ENCODE measurements at places on chromosomes 4 and X. TPM values are rescaled to one million over a fixed set of nuclear protein-coding genes. Genes with fewer than 3 reads are reported as not detected.

The UCP1 gene
- not detected for total RNA-seq

The AGTR2 gene
- total RNA-seq, result not detected

The DCLK2 gene
- total RNA-seq, result not detected

The SPANXN3 gene
- not detected for total RNA-seq

The TCEANC gene
- total RNA-seq, result 16.3 TPM

DNA sequence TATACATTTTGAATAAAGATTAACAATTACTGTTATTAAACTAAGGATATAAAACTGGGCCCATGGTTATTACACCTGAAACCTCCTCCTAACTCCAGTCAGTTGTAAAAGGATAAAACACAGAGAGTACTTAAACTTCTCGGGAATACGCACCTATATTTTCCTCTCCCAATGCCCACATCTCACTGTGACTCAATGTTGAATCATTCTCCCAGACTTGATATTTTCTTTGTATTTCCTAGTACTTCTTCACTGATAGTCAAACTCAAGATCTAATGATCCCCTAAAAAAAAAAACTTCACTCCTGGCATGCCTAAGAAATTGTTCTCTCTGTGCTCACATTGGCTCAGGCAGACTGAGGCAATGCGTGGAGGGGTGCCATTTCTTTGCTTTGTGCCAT lies 212.5 kb upstream of the DKK2 start:
- H3K27me3 ChIP-seq, result no peaks in the 10 kb centered on the region
- H3K4me1 ChIP-seq, result no peaks in the 10 kb centered on the region
- H3K27ac ChIP-seq, result no peak overlapping the region
- no peak for DNase-seq
- H3K4me3 ChIP-seq, result no peak overlapping the region

DNA sequence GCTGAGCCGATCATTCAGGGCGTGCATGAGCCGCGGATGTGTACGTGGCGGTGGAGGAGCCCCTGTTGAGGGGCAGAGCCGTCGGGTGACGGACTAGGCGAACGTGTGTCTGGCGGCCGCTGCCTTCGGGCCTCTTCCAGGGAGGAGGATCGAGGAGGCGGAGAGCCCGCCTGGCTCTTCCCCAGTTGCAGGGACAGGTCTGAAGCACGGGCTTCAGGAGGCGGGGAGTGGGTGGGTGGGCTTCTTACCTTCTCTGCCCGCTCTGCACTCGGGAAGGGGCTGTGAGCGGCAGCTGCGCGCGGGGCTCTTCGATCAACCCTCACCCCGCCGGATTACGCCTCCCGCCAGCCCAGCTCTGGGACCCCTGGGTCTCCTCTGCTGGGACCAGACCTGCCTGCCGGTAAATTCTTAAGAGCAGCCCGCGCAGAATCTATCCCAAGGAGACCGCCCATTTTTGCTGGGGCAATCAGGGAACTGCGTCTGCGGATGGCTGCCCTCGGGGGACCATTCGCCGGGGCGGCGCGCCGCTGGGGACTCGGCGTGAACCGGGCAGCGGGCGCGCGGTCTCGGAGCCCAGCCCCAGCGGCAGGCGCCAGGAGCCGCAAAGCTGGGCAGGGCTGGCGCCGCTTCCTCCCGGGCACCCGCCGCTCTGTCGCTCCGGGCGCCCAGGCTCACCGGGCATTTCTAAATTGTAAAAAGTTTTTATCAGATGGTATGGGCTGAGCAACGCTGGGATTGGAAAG lies 4.9 kb downstream of the PLAC8 start:
- H3K36me3 ChIP-seq, result peaks cover 10% of the 10 kb centered on the region
- peak; percentile 47 for DNase-seq
- H3K4me3 ChIP-seq, result peak overlapping the region; percentile 60
- H3K27ac ChIP-seq, result peak overlapping the region; percentile 58
- no peaks in the 10 kb centered on the region for H3K27me3 ChIP-seq
- peaks cover 48% of the 10 kb centered on the region for H3K4me1 ChIP-seq

- no peak overlapping the region for H3K4me3 ChIP-seq
- H3K27ac ChIP-seq, result no peak overlapping the region
- H3K27me3 ChIP-seq, result no peaks in the 10 kb centered on the region
- DNase-seq, result no peak
- H3K36me3 ChIP-seq, result no peaks in the 10 kb centered on the region
Observed at GRCh38 chr4:55071951-55072350, 53.4 kb downstream of the KDR start.

- no peaks in the 10 kb centered on the region for H3K4me1 ChIP-seq
- no peaks in the 10 kb centered on the region for H3K27me3 ChIP-seq
- no peak overlapping the region for H3K4me3 ChIP-seq
Observed at GRCh38 chrX:74132280-74132679, 171.7 kb upstream of the ZCCHC13 start.

GRCh38 chr4:72084587-72085011 lies 52.8 kb downstream of the NPFFR2 start:
- H3K4me3 ChIP-seq, result no peak overlapping the region
- no peak for DNase-seq
- H3K4me1 ChIP-seq, result no peaks in the 10 kb centered on the region

DNA sequence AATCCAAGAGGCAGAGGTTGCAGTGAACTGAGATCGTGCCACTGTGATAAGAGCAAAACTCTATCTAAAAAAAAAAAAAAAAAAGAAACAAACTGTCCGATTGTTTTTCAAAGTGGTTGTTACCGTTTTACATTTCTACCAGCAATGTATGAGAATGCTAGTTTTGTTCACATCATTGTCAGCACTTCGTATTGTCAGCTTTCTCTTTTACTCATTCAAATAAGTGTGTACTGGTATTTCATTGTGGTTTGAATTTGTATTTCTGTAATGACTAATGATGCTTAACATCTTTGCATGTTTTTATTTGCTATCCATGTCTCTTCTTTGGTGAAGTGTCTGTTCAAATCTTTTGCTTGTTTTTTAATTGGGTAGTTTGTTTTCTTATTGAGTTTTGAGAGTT lies 65.8 kb downstream of the GPR101 start:
- H3K36me3 ChIP-seq, result no peaks in the 10 kb centered on the region
- H3K27ac ChIP-seq, result no peak overlapping the region
- peaks cover 9% of the 10 kb centered on the region for H3K4me1 ChIP-seq
- DNase-seq, result no peak
- no peak overlapping the region for H3K4me3 ChIP-seq

DNA sequence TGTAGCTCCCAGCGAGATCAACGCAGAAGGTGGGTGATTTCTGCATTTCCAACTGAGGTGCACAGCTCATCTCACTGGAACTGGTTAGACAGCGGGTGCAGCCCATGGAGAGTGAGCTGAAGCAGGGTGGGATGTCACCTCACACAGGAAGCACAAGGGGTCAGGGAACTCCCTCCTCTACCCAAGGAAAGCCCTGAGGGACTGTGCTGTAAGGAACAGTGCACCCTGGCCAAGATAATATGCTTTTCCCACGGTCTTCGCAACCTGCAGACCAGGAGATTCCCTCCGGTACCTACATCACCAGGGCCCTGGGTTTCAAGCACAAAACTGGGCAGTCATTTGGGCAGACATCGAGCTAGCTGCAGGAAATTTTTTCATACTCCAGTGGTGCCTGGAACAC lies 216.4 kb upstream of the TET2 start:
- no peak for DNase-seq
- no peak overlapping the region for H3K27ac ChIP-seq
- no peaks in the 10 kb centered on the region for H3K27me3 ChIP-seq

- H3K27ac ChIP-seq, result no peak overlapping the region
- H3K4me1 ChIP-seq, result no peaks in the 10 kb centered on the region
- no peaks in the 10 kb centered on the region for H3K36me3 ChIP-seq
Observed at GRCh38 chrX:17376431-17377077, 1.6 kb downstream of the NHS start.

DNA sequence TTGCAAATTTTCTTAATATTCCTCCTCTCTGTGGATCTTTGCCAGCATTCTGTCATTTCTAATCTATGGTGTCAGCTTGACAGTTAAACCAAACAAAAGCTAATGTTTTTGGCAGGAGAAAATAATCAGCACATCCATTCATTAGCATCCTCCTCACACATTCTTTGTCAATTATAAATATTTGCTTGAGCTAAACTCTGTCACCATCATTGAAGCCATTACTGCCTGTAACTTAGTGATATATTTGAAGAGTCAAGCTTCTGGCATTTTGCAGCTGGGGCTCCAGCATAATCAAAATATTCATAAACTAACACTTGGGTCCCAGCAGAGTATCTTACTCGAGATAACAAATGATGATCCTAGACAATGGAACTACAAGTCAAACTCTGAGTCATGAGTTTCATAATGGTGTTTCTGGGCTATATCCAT lies 126.1 kb downstream of the EIF4E start:
- H3K4me1 ChIP-seq, result no peaks in the 10 kb centered on the region
- no peak overlapping the region for H3K27ac ChIP-seq
- H3K4me3 ChIP-seq, result no peak overlapping the region
- no peak for DNase-seq

DNA sequence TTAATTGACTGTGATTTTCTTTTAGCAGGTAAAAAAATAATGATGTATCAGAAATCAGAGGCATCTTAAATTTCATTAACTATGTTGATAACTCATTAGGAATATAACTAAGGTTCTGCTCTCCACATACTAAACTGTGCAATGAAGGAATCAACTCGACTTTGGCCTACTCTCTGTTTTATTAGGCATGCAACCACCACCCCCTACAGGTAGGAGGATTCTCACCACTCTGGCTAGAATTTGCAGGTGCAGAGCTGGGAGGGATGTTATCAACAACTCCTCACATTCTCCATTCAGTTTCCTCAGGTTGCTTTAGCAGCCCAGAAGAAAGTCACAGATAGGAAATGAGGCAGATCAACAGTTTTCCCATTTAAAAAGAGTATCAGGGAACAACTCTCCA lies 160.1 kb downstream of the COX18 start:
- no peaks in the 10 kb centered on the region for H3K27me3 ChIP-seq
- H3K4me1 ChIP-seq, result no peaks in the 10 kb centered on the region
- H3K27ac ChIP-seq, result no peak overlapping the region
- DNase-seq, result no peak
- no peak overlapping the region for H3K4me3 ChIP-seq

DNA sequence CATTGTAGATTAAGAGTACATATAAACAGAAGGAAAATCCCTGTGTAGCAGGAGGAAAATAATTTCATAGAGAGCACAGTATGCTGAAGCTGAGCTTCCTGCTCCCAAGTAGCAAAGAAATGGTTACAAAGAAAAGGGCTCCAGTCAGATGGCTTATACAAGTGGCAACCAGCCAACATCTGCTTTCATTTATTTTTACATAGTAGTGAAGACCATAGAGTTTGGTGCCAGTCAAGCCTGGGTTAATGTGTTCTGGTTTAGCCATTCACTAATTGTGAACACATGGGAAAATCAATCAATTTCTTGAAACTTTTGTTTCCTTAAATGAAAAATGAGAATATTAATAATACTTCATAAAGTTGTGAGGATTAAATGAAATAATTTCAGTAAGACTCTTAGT lies 111.3 kb upstream of the ELOVL6 start:
- no peak for DNase-seq
- no peaks in the 10 kb centered on the region for H3K4me1 ChIP-seq
- H3K27ac ChIP-seq, result no peak overlapping the region
- H3K4me3 ChIP-seq, result no peak overlapping the region
- no peaks in the 10 kb centered on the region for H3K36me3 ChIP-seq
- H3K27me3 ChIP-seq, result no peaks in the 10 kb centered on the region

DNA sequence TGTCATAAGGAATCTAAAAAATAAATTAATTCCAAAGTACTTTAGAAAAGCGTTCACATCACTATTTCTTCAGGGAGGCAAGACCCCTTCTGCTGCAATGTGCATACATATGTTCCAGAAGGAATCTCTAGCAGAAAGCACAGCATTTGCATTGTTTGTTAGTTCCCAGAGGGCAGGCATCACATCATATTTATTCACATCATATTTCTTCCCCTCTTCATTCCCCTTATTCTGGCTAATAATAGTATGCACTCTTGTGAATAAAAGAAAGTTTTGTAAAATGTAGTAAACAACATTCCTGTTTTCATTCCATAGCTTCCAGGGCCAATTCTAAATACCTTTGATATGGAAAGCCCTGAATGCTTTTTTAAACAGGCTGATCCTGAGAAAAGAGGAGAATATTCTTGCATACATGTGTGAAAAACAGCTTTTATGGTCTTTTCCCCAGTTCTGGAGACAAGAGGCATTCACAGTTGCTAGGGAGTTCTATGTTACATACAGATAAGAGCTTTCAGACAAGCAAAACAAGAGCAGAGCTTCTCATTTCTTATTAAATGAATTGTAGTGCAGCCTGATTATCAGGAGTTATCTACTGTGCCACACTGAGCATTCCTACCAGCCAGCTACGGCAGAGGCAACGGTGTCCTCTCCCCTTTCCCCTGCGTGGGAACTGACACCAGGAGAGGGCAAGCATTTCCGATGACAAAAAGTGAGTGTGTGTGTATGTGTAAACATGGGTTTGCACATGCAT lies 15.2 kb downstream of the GATB start:
- H3K4me1 ChIP-seq, result no peaks in the 10 kb centered on the region
- no peaks in the 10 kb centered on the region for H3K36me3 ChIP-seq
- H3K27me3 ChIP-seq, result no peaks in the 10 kb centered on the region
- H3K27ac ChIP-seq, result no peak overlapping the region

GRCh38 chrX:150306002-150306401 lies 57.1 kb upstream of the MAMLD1 start:
- H3K27me3 ChIP-seq, result no peaks in the 10 kb centered on the region
- H3K4me3 ChIP-seq, result no peak overlapping the region
- H3K4me1 ChIP-seq, result no peaks in the 10 kb centered on the region
- DNase-seq, result no peak
- H3K36me3 ChIP-seq, result no peaks in the 10 kb centered on the region

DNA sequence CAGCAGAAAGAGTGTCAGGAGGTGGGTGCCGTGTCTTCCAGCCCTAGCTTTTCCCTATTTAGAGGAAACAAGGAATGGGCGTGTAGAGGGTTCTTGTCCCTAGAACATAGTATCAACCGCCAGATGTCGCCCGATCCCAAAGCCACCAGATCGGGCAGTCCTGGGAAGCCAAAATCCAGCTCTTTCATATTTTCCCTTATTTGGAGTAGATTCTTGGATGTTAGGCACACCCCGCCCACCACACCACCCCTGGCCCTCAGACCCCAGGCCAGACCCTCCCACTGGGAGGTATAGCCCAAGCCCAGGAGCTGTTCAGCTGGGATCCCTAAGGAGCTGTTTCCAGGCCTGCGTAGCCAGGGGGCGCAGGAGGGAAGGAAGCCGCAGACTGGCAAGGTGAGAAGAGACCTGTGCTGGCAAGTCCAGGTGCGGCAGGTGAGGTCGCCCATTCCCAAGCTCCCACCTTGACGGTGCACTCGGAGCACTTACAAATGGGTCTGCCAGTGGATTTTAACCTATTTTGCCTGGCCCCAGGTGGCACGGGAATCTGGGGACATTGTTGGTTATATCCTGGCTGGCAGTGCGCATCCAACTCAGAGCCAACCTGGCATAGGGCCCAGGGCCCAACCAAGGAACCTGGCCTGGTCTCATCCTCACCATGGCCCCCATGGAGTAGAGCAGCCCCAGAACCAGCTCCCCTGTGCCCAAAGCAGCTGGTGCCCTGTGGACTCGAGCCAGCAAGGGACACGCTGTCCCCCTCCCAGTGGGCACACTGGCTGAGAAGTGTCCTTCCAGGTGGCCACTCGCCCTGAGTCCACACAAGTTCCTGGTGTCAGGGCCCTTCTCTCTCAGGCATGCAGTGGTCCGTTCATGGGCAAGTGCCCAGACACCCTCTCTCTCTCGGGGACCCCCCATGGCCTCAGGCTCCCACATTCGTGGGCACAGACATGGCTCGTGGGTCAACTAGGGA lies 811 bp downstream of the FLNA start:
- H3K4me3 ChIP-seq, result peak overlapping the region; percentile 7
- no peaks in the 10 kb centered on the region for H3K27me3 ChIP-seq
- no peak for DNase-seq
- no peaks in the 10 kb centered on the region for H3K36me3 ChIP-seq
